Foreskin keratinocyte (primary cell): ENCODE measurements at places on chromosomes 2 and 18.

- no peak for DNase-seq
Measured at GRCh38 chr2:177767768-177768167, 304.8 kb downstream of the PDE11A start.

DNA sequence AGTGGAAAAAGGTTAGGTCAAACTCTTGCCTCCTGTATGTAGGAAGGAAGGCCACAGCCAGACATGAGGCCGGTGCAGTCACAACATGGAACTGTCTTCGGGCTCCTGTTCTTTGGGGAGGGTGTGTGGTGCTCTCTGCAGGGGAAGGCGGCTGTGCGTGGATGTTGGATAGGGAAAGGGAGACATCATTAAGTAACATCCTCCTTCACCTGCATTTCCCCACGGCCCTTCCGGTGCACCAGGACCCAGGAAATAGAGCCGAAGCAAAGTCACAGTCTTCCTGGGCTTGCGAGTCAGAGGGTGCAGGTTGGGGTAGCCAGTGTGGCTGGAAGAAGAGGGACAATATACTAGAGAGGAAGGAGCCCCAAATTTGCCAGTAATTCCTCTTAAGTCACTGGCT, 78.9 kb upstream of the SMAD7 start:
- no peak for DNase-seq

- no peak for DNase-seq
Measured at GRCh38 chr2:57941816-57942215, 104.8 kb upstream of the VRK2 start.

- DNase-seq, result peak; percentile 34
Measured at GRCh38 chr2:138373993-138374408, 127.6 kb upstream of the SPOPL start.

DNA sequence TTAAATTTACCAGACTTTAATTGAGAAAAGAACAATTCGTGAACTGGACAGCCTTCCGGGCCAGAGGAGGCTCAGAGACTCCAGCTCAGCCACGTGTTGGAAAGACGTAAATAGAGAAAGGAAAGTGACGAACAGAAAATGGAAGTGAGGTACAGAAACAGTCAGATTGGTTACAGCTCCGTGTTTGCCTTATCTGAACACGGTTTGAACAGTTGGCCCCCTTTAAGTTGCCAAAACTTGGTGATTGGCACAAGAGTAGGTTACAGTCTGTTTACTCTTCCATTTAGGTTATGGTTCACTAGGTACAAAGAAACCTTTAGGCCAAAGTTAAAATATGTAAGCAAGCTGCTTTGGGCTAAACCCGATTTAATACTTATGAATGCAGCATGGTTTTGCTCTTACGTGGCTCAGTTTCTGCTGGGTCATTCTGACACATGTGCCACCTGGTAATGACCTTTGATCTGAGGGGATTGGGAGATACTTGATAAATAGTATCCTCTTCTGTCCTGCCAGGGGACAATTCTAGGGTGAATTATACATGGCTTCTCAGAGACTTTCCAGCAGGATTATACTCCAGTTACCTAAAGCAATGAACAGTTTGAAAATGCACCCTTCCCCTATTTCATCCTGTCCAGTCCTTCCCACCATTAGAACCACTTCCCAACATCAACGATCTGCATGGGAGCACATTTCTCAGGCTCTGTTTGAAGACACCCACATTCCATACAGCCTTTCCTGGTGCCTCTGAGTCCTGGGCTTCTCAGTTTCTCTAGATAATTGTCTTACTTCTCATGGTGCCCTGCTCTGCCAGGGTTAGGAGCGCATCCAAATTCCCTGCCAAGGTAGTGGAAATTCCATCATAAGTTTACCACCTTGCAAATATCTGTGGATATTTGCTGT, 65.1 kb upstream of the TGIF1 start:
- DNase-seq, result no peak

GRCh38 chr2:240857039-240858008, 11.3 kb upstream of the AGXT start:
- DNase-seq, result no peak

DNA sequence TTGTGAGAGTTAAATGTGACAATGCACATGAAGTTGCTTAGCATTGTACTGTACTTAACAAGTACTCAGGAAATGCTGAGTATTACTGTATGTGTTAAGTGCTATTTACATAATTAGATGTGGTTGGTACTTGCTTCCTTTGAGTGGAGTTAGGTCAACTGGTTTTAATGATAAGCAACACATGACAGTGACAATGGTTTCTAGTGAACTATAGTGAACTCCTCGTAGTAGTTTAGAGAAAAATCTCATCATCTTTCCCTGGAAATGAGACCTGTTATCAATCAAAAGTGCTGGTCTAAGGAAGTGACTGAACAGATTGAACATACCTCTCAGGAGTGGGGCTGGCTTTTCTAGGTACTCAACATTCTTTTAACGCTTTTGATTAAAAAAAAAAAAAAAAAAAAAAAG, 29.2 kb upstream of the ZDBF2 start:
- no peak for DNase-seq

- DNase-seq, result no peak
Measured at GRCh38 chr18:75341267-75341666, 86.2 kb downstream of the SMIM21 start.

GRCh38 chr18:70416496-70416895, 127.7 kb downstream of the SOCS6 start:
- no peak for DNase-seq

DNA sequence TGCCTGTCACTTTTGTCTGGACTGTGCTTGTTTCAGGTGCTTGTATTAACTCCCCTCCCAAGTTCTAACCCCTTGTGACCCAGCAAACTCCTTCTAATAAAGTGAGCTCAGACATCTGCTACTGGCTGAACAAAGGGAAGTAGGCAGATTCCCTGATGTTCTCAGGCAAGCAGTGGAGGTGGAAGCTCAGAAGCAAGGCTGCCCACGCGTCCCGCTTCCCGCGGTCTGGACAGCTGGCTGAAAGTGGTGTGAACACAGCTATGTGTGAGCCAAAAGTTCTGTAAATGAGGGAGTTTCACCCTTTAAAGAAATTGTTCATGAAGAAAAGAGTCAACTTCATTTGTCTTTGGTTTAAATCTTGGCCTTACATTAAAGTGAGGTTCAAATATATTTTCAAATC, 40.0 kb downstream of the NAPG start:
- no peak for DNase-seq

- DNase-seq, result no peak
Measured at GRCh38 chr2:63345285-63345633, 243.0 kb downstream of the WDPCP start.

GRCh38 chr2:54107903-54108615, 7.4 kb upstream of the ACYP2 start:
- peak; percentile 60 for DNase-seq

- DNase-seq, result no peak
Measured at GRCh38 chr2:128733450-128733849, 414.8 kb upstream of the HS6ST1 start.

DNA sequence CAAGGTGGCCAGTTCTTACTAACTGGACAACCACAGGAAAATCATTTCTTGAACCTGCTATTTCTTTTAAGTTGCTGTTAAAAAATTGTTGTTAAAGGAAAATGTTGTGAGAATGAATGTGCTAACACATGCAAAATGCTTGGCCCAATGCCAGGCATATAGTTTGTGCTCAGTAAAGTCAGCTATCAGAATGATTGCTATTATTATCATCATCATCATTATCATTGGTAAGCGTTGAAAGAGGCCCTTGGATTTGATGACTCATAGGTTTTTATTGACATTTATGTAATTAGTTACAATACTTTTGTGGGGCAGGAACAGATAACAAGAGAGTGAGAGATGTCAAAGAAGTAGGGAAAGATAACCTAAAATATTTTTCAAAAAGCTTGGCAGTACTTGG, 394.2 kb upstream of the ZEB2 start:
- peak; percentile 9 for DNase-seq

DNA sequence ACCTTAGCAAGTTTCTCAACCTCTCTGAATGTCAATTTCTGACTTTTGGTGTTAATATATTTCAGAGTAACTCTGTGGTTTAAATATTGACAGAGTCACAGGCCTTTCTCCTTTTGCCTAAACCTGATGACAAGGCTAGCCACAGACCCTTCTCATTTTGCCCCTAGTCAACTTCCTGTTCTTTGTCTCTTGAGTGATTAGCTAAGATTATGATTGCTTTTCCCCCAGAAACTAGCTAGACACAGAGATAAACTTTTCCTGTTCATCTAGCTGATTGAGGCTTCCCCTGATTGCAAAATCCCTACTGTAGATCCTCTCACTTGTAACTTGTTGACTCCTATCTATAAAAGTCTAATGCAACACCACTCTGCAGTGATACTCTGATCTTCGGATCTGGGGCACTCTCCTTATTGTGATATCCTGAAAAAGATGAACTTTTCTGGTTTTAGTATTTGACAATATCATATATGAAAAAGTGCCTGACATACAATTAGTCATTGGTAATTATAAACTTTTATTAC, 241.4 kb downstream of the ZNF385B start:
- no peak for DNase-seq

- DNase-seq, result no peak
Measured at GRCh38 chr2:8475349-8476031, 206.4 kb upstream of the ID2 start.

DNA sequence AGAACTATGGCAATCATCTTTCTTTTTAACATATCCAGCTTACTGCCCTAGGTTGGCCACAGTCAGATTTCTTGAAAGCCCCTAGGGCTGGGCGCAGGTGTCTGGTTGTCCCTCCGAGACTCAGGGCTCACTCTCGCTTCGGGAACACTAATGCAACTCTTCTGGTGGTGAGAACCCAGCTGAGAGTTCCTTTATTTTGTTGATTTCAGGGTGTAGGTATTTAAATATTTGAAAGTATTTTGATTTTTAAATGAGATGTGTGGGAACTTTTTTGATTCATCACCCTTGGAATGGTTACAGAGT, 40.7 kb downstream of the INPP4A start:
- no peak for DNase-seq

DNA sequence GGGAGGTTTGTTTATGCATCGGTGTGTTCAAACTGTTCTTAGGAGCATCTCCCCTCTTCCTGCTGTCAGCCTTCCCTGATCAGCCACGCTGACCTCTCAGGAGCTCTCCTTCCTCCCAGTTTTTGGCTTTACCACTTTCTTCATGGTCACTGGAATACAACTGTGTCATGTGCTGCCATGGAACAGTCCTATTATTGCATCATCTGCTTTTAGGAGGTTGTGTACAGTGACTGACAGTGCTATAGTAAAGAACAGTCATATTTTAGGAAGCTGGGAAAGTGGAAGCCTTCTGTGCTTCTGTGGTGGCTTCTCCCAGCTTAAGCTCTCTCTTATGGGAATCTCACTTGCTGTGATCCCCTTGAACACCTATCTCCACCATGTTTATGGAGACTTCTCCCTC, 165.5 kb downstream of the TPGS2 start:
- DNase-seq, result no peak

DNA sequence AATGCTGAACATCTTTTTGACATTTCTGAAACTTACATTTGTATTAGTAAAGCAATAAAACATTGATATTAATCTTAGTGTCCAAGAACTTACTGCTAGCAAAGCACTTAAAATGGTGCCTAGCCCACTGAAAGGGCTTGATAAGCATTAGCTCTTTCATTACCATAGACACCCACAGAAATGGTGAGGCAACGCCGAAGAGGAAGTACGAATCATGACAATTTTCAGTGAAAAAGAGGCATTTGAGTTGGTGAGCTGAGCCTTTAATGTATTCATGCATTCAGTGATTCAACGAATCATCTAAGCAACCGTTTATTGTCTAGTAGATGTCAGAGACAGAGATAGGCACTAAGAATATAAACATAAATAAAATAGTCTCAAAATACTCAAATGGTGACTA, 101.1 kb downstream of the PIGN start:
- DNase-seq, result no peak

- DNase-seq, result no peak
Measured at GRCh38 chr2:144403933-144404332, 116.0 kb downstream of the ZEB2 start.

DNA sequence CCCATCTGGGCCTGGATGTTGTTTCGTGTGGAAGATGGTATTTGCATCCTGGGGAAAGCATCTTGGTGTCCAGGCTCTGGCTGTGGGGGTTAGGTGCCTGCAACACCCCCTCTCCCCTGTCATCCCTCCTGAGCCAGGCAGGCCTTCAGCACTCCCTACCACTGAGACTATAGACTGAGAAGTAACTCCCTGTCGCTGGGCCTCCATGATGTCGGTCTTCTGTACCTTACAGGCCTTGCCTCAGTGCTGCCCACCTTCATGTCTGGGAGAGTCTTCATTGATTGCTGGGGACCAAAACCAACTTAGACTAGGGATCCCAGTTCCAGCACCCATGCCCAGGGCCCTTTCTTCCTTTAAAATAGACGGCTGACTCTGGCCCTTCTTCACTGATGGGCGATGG, 33.1 kb upstream of the DNMT3A start:
- DNase-seq, result no peak

GRCh38 chr18:47311585-47311984, 60.1 kb upstream of the SKOR2 start:
- DNase-seq, result no peak

- no peak for DNase-seq
Measured at GRCh38 chr2:124025171-124025580, at the start of gene CNTNAP5. Gene CNTNAP5, plus strand, starts transcription at chr2:124025287. Its CDS starts 364 bp downstream, at chr2:124025651.

GRCh38 chr18:40382197-40382596, 1572.8 kb upstream of the PIK3C3 start:
- no peak for DNase-seq

DNA sequence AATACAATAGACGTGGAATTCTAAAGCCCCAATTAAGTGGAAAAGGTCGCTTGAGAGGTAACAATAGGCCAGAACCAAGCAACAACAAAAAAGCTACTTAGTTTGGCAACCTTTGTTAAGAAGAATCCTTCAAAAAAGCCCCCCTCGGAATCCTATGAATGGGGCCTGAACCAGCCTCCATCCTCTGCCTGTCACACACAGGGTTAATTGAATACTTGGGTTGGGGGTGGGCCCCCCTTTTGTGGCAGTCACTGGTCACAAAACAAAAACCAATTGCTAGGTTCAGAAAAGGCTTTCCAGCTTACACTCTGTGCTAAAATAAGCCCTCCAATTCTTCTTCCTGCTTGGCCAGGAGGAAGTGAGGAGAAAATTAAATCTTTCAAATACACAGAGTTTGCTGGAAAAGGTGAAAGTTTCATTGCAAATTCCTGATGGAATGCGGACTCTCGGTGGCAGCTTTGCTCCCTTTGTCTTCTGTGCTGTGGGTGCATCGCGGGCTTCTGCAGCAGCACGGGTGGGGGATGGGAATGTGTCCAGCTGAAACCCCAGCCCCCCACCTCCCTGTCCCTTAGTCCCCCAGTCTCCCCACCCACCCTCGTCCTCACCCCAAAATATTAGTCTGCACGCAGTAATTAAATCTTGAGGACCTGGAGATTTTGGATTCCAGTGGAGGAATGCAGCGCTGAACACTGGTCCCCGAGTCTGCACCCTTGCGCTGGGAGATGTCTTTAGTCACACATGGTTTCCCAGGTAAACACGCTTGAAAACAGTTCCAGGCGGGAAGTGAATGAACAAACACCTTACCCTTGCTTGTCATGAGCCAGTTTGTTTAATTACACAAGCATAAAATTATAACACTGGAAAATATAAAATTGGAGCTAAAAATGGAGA, 254.3 kb downstream of the SOX11 start:
- no peak for DNase-seq

- peak; percentile 72 for DNase-seq
Measured at GRCh38 chr2:225270861-225271260, 128.6 kb upstream of the NYAP2 start.

DNA sequence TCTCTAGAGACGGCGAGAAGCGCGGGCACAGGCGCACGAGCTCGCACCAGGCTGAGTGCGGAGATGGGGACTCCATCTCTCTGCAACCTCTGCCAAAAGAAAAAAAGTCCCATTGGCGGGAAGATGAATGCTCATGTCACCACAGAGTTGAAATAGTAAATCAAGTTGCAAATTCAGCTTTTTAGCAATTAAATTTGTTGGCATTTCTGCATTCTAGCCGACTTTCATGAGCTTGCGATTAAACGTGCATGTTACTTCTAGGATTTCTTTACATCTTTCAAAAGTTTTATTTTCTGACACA, 588 bp downstream of the CHAC2 start:
- DNase-seq, result no peak
